Activated T-helper 1 cell treated with anti-CD3 and anti-CD28 coated beads, Interleukin-2, amount 50 U/mL, for 16 hours (primary cell): ENCODE measurements at places on chromosomes 1 and 21.

GRCh38 chr1:86757272-86757984 lies 53.1 kb downstream of the SH3GLB1 start:
- DNase-seq, result no peak

- DNase-seq, result no peak
Measured at GRCh38 chr1:93598861-93599439, 82.7 kb downstream of the BCAR3 start.

DNA sequence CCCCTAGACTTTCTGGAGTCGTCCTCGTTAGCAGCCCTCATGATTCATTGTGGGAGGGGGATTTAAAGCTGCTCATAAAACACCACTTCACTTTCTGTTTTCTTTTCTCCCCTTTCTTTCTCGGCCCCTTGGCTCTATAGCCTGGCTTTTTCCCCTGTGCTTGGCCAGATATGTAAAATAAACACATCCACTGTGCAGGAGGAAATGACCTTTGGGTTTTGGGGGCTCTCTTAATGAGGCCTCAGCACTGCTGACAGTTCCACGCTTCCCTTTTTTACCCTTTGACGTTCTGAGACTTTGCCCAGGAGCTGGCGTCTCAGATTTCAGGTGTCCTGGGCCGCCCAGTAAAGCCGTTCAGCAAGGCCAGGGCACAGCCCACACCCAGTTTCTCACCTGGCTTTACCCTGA lies 65.7 kb downstream of the RUNX3 start:
- no peak for DNase-seq

DNA sequence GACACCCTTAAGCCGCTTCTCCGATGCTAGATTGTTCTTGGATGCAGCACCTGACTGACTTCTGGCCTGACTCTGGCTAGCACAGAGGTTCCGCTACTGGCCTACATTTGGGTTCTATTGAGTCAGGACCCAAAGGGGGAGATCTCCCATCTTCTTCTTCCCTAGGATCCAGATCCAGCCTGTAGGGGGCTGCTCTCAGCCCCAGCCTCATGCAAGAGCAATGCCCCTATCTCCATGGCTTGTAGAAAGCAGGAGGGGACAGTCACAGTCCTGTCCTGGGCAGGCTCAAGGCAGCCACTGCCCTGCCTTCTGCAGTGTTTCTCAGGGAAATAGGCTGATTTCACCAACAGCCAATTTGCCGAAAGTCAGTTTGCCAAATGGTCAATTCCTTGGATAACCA lies 6.3 kb upstream of the ADAR start:
- no peak for DNase-seq

- no peak for DNase-seq
Measured at GRCh38 chr1:84377480-84378095, 20.7 kb upstream of the DNASE2B start.

- DNase-seq, result no peak
Measured at GRCh38 chr1:19089524-19089923, 120.5 kb downstream of the UBR4 start.

DNA sequence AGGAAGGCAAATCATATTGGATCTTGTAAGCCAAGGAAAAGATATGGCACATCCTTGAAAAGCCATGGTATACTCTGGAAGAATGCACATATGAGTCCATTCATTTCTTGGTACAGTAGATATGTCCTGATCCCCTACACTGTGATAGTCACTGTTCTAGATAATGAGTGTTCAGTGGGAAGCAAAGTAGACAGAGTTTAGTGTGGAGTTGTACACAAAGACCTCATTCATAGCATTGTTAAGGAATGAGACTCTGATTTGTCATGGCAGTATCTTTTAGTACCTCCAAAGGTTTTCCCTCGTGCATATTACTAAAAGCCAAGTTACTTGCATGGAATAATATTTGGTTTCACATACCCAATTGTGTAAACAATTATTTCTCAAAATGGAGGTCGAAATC lies 204.7 kb downstream of the NFIA start:
- DNase-seq, result no peak
